ENCODE measurements at places on chromosomes 5 and 9.

DNA sequence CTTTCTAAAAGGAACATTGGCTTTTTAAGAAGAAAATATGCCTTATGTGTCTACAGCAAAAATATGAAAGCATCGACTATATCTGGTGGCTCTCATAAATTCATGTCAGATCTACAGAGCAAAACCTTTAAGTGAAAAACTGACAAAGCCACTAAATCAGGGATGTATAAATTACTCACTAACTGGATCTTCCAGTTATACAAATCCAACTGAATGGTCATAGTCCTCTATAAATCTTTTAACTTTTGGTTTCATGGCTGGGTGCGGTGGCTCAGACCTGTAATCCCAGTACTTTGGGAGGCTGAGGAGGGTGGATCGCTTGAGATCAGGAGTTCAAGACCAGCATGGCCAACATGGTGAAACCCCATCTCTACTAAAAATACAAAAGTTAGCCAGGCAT is 29.2 kb upstream of the GZMA start:
- DNase-seq, result no peak

DNA sequence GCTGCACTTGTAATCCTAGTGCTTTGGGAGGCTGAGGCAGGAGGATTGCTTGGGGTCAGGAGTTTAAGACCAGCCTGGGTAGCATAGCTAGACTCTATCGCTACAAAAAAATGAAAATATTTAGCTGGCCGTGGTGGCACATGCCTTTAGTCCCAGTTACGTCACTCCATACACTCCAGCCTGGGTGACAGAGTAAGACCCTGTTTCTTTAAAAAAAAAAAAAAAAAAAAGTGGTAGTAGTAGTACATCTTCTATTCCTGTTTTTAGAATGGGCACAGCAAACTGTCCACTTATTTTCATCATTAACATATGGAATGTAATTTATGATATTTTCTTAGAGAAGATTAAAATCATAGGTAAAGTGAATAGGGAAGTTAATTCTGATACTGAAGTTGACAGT is 48.2 kb downstream of the TRIO start:
- DNase-seq, result no peak

DNA sequence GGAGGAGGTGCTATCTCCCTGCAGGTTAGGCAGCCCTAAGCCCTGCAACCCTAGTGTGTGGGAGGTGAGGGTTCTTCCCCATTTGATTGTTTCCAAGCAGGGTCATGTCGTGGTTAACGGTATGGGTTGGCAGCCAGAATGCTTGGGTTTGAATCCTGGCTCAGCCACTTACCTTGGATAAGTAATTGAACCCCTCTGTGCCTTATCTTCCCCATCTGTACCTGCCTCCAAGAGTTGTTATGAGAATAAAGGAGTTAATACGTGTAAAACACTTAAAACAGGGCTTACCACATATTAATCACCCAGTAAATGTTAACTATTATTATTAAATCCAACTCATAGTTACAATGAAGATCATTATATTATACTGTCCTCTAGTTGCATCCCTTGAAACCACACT is 52.2 kb upstream of the SPATA31E1 start:
- DNase-seq, result no peak

DNA sequence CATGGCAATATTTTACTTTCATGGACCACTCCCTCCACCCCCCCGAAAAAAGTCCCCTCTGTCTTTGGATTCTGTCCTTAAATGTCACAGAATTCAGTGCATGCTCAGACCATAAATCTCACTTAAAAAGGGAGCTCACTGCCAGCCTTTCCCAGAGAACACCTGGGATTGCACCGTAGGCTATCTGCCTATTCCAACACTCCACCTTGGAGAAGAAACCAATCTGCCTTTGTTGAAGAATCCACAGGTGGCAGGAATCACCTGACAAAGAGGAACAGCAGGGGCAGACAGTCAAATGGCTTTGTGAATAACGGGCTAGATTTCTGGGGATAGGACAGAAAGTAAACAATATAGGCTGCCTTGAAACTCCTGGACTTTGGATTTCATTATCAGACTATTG is 306.7 kb upstream of the BRINP1 start:
- no peak for DNase-seq

DNA sequence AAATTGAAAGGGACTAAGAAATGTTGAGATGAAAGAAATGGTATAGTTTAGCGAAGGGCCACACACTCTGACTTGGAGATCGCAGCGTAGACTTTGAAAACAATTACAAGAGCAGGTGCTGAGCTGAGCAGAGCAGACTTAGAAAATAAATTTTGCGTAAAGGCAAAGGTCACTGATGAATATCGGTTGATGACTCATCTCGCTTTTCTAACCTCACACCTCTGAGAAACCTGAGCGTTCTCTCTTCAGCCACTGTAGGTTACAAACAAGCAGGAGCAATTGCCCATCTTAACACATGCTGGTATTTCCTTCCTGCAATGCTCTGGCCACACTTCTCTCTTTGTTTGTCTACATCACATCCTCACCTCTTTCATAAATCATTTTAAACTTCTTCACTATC is 190.6 kb upstream of the C9orf72 start:
- DNase-seq, result no peak

- DNase-seq, result no peak
These were observed 172.7 kb downstream of the CHSY3 start for GRCh38 chr5:130077007-130077406.

GRCh38 chr9:123246534-123246933 is 21.9 kb downstream of the STRBP start:
- DNase-seq, result peak; percentile 14

DNA sequence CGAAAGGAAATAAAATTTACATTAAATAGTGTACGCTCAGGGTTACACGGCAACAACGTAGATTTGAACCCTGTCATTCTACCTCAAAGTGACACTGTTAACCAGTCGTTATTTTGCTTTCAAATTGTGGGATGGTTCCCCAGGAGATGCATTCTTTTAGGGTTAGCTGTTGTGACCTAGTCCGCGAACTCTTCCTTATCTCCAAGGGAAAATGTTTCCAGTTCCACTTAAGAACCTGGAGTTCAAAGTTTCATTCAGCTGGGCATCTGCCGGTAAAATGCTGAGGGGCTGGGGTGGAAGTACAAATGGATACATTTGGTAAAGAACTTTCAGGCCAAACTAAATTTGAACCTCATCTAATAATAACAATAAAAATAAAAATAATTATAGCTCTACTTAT is 264.6 kb downstream of the NR3C1 start:
- no peak for DNase-seq

DNA sequence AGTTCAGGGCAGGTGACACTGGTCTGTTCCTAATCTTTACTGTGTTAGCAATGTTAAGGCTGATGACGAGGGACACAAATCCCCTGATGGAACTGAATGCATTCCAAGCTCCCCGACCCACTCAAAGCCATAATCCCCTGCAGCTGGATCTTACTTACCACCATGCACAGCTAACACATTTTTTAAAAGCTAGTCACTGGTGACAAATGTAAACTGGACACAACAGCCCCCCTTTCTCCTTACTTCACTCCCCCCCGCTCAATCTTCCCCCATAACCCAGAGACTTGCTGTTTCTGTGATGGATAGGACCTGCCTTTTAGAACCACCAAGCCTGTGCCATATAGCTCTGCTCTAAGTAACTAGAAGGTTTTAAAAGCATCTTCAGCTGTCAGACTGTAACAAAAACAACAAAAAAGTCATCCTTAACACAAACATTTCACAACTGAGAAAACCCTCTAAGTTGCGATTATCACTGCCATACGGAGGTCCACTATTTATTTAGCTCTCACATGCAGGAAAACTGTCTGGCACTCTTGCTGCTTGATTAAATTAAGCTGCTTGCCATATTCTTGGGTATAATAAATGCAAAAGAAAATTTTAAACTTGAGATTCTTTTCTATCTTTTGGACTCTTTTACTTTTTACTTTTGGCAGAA is 44.4 kb downstream of the BNC2 start:
- no peak for DNase-seq

Data from GF-D8 (cell line).